Colonic mucosa (tissue), 4 donors: ENCODE measurements at places on chromosomes 3 and 15. TPM values are rescaled to one million over a fixed set of nuclear protein-coding genes. Genes with fewer than 3 reads are reported as not detected.

C2CD4B gene
- 5.4 TPM for total RNA-seq

PRR20G gene
- not detected for total RNA-seq

NEO1 gene
- total RNA-seq, result 108 TPM

TMEM108 gene
- 0.82 TPM for total RNA-seq

AHSG gene
- total RNA-seq, result 1.9 TPM

CDHR4 gene
- not detected for total RNA-seq

MYRIP gene
- 8.7 TPM for total RNA-seq
